SJCRH30 (cell line): ENCODE measurements at places on chromosomes 12 and 14.

DNA sequence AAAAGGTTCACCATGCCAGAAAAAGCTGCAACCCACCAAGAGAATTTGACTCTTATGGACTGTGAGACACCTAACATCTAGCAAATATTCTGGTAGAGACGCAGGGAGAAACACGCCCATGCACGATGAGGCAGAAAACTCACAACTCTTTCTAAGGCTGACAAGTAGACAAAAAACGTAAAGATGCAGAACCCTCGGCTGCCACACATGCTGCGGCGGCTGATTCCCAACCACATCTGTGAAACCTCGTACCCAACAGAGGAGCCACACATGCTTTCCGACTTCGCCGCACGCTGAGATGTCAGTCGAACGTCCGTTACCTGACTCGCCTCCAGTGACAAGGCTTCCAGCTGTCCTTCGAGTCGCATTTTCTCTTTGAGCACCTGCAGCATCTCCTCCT, 21.8 kb downstream of the GOLGA3 start:
- no peak for DNase-seq

DNA sequence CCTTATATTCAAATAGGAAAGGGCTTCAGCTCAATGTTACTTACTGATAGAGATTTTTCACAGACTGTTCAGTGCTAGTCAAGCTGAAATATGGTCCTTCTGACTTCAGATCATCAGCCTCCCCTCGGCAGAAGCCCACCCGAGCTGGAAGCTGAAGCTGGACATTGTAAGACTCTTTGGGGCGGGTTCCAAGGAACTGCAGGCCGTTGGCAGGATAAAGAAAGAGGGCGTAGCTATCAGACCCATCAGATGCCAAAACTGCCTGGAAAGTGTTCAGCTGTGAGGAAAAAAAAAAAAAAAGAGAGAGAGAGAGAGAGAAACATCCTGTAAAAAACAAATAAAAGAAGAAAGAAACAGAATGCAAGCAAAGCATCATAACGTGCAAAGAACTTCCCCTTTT, 8.8 kb downstream of the NID2 start:
- DNase-seq: no peak

DNA sequence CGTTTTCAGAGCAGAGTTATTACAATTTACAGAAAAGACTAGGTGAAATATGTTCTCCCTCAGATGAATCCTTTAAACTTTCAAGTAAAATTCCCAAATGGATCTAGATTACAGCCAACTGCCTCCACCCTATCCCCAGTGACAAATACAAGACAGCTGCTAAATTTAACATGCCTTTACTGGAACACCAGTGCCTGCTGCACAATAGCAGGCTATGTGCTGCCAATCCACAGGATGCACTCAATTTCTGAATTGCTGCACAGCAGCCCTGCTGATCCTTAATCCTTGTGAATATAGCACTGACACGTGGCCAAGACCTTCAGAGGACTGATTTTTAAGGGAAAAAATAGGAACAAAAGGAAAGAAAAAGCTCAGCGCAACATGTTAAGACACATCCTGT, 128.9 kb downstream of the CCER1 start:
- DNase-seq: peak; percentile 89

- DNase-seq: no peak
These were observed 15.5 kb downstream of the SLC35E3 start for GRCh38 chr12:68761442-68761812.

GRCh38 chr14:91291786-91292405, 47.4 kb upstream of the GPR68 start:
- no peak for DNase-seq

DNA sequence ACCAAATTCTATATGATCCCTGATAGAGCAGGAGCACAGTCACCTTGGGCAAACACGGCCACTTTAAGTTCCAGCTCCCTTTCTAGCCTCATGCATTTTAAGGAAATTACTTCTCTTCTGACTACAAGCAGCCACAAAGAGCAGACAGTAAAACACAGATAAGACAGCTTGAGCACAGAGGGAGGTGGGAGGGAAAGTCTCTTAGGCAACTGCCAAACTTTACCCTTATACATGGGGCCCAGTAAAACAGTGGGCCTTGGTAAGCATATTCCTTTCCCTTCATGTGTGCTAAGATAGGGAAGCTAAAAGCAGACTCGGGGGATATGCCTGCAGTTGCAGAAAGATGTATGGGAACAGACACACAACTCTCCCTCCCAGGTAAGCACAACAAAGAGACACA, 235.9 kb downstream of the CPNE8 start:
- DNase-seq: no peak

DNA sequence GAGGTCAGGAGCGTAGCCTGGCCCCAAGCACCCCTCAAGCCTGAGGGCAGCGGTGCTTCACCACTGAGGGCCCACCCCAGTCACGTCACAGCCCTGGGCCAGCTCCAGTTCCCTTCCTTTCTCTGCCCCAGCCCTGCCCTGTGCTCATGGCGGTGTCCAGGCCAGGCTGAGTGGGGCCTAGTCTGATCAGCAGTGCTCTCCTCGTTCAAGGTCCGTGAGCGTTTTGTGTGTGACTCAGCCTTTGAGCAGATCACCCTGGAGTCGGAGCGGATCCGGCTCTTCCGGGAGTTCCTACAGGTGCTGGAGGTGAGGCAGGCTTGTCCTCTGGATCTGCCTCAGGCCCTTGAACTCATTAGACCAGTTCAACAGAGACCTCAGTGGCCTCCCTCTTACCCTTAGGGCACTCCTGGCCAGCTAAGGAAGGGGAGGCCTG, 19.0 kb downstream of the PRPF40B start:
- DNase-seq: no peak

DNA sequence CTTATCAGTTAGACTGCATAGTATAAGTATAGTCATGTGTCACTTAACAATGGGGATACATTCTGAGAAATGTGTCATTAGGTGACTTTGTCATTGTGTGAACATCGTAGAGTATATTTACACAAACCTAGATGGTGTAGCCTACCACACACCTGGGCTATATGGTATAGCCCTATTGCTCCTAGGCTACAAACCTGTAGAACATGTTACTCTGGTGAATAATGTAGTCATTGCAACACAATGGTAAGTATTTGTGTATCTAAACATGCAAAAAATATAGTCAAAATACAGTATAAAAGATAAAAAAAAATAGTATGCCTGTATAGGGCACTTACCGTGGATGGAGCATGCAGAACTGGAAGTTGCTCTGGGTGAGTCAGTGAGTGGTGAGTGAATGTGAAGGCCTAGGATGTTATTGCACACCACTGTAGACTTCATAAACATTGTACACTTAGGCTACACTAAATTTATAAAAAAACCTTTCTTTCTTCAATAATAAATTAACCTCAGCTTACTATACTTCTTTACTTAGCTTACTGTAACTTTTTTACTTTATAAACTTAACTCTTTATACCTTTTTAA, 40.3 kb upstream of the ANKS1B start:
- DNase-seq: no peak

GRCh38 chr14:81963846-81964245, 430.2 kb upstream of the SEL1L start:
- no peak for DNase-seq

GRCh38 chr14:52307905-52308304, 6.2 kb upstream of the PTGER2 start:
- no peak for DNase-seq

- DNase-seq: no peak
These were observed 2.1 kb downstream of the FBXO21 start for GRCh38 chr12:117188121-117188665.

DNA sequence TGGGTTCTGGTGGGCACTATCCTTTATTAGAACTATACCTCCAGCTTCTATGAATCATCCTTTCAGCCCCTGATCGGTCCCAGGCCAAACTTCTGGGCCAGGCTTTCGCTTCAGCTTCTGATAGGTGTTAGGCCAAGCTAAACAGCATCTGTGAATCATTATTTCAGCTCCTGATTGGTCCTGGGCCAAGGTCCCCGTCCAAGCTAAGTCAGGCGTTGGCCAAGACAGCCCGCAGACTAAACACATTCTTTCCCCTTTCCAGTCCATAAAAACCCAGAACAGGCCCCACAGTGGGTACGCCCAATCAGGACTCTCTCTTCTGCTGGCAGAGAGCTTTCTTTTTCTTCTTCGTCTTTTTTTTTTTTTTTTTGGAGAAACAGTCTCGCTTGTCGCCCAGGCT, 1808.9 kb upstream of the SEL1L start:
- no peak for DNase-seq

DNA sequence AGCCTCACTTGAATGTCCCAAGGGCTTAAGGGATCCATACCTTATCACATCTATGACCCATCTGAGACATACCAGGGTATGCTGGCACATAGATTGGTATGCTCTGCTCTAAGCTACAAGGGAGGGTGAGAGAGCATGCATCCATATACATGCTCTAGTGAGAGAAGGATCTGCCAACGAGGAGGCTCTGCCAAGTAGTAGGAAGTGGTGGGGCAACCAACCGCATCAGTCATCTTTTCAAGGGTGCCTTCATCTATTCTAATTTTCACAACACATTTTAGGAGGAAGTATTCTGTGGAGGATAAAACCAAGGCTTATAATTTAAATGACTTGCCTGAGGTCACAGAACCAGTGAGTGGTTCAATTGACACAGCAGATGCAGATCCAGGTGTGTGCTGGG, 6.6 kb upstream of the PPM1A start:
- DNase-seq: no peak

GRCh38 chr14:64074961-64075612, 219.1 kb downstream of the ESR2 start:
- no peak for DNase-seq

GRCh38 chr12:121789233-121789781, 4.2 kb downstream of the RHOF start:
- DNase-seq: no peak

- DNase-seq: no peak
These were observed 29.4 kb upstream of the DENND5B start for GRCh38 chr12:31620311-31620710.

GRCh38 chr12:126361804-126362203, 1296.6 kb downstream of the AACS start:
- DNase-seq: no peak

- DNase-seq: no peak
These were observed 51.4 kb downstream of the BORCS5 start for GRCh38 chr12:12408265-12408690.

DNA sequence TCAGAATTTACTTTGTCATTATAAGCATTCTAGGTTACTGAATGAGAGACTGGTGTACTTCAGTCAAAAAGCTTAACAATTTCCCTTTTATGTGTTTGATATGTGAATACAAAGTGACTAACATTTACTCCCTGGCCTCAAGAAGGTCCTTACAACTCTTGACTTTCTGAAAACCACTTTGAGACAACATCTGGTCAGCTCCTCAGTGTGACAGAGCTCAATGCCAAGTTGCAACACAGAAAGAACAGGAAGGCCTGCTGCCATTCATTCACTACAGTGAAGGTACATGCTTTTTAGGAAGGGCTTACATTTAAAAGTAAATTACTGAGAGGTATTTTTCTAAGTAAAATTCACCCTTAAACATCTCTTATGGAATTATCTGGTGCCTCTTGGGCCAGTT, 2.3 kb upstream of the NAA30 start:
- DNase-seq: no peak

DNA sequence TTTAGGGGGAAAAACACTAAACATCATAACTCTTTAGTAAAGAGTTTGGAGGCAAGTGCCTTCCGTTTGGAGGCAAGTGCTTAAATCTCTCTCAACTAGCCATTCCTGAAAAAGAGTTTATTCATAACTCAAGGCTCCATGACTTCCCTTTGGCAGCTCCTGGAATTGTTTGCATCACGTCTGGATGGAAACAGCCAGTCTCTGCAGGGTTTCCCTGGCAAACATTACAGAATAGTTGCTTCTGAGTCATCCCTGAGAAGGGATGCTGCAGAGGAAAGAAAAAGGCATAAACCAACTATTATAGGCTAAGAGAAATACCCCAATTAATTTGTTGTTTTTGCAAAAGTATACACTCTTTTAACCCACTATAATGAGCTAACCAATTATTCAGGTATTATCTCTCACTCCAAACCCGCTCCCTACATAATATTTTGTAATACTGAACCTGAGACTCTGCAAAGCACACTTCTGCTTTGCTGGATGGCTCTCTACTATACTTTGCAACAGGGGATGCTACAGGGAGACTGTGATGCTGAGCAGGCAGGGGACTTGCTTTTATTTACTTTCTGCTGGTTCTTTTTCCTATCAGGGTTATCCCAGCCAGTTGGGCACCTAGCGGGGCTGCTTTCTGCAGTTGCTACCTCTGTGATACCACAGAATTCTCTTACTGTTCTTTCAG, 497.7 kb downstream of the FUT8 start:
- no peak for DNase-seq

- DNase-seq: no peak
These were observed 38.1 kb upstream of the FAM181A start for GRCh38 chr14:93888995-93889394.

DNA sequence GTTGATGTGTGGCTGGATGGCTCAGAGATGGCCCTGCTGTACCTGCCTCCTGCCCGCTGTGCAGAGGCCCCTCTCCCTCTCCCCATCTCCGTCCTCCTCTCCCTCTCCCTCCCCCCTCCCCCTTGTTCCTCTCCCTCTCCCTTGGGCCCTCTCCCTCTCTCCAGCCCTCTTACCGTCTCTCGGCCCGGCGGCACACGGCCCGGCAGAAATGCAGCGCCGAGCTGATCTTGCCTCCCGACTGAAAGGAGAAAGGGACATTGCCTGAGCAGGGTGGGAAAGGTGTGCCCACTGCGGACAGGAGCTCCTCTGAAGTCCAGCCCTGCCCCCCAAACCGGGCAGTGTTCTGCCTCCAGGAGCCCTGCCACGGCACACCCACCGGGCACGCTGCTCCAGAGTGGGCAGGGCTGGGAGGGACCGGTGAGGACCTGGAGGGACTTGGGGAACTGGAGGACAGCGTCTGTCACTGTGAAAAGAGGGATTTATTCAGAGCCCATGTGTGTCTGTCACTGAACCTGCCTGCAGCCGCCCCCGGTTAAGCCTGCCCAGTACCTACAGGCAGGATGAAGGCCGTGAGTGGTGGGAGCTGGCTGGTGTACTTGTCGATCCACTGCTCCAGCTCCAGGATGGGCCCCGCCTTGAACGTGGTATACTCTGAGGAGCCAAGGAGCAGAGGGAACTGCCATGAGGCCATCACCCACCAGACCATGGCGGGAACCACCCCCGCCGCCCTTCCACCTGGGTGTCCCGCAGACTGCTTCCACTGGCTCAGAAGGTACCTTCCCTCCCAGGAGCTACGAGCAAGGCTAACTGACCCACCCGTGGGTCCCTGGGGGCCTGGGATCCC, 12.2 kb downstream of the MMAB start:
- no peak for DNase-seq
